ENCODE measurements at places on chromosomes 7 and 10.

DNA sequence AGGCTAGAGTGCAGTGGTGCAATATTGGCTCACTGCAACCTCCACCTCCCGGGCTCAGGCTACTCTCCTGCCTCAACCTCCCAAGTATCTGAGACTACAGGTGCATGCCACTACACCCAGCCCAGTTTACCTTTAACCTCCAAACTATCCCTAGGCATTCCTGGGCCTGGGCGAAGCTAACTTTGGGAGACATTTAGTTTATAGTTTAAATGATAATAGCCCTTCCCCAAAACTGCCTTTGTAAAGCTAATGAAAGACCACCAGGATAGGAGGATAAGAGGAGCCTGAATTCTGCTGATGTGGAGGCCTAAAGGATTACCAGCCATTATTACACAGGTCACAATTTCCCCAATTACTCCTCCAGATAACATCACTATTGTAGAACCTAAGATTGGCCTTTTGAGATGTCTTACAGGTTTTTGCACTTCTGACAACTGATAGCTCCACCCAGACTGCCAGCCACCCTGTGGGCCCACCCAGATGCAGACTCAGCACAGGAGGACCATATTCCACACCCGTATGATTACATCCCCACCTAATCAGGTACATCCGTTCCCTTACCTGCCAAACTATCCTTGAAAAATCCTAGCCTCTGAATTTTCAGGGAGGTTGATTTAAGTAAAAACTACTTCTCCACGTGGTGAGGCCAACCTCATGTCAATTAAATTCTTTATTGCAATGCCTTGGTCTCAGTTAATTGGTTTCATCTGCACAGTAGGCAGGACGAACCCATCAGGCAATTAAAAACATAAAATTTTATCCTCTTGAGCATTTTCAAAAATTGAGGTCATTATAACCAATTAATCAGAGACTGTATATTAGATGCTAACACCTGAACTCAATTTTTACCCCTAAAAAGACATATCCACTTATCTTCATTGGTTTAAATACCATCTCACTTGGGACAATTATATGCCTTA is 62.3 kb upstream of the TMEM254 start:
- DNase-seq: no peak

GRCh38 chr7:4158441-4159153 is 523.5 kb upstream of the FOXK1 start:
- no peak for DNase-seq

GRCh38 chr7:140867467-140868462 is 57.0 kb downstream of the BRAF start:
- no peak for DNase-seq

GRCh38 chr7:1964913-1965578 is 267.7 kb downstream of the MAD1L1 start:
- no peak for DNase-seq

DNA sequence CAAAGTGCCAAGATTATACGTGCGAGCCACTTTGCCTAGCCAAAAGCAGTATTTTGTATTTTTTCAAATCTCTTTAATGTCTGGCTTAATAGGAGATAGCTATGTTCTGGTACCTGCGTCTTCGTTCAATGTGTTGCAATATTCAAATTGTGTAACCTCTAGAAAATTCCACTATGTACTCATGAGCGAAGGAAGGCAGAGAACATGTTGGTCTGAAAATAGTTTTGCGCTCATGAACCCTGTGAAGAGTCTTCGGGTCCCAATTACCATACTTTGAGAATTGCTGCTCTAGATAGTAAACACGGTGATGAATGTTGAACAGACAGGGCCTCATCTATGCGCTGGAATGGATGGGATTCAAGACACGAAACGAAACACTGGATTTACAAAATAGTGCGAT is 2.7 kb upstream of the SUV39H2 start:
- DNase-seq: no peak

DNA sequence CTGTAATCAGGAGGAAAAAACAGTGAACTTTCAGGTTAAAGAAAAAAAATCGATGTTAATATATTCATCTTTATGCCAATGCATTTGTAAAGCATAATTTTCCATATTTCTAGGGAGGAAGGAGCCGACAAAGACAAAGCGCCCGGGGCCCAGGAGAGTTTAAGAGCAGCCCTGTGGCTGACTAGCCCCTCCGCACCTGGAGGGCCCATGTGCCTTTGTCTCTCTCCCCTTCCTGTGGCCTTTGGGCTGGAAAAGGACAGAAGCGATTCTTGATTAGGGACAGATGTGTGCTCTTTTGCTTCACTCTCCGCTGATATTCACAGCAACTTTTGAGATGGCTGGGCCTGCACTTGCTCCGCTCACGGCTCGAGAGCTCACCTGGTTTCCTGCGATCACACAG is 23.1 kb downstream of the DDC start:
- no peak for DNase-seq

- no peak for DNase-seq
These were observed 453.2 kb upstream of the GALNT17 start for GRCh38 chr7:70678621-70679251.

- DNase-seq: no peak
These were observed 26.6 kb upstream of the PURB start for GRCh38 chr7:44911911-44912310.

DNA sequence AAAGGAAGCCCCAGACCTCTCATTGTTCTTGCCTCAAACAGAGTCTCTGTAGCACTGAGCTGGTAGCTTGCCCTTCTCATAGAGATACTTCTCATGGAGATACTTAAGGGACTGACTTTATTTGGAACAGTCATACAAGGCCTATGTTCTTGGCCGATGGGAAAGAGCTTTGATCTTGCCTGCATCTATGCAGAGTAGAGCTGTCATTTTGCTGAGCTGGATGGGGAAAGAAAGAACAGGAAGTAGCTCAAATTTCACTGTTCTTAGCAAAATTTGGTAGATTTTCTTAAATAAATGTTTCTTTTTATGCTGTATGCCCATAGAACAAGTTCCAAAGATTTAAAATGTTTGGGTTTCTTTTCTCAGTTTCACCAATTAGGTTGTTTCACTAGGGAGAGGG is 119.3 kb upstream of the SEC61G start:
- DNase-seq: no peak

GRCh38 chr10:127922675-127923366 is 15.9 kb downstream of the PTPRE start:
- no peak for DNase-seq

DNA sequence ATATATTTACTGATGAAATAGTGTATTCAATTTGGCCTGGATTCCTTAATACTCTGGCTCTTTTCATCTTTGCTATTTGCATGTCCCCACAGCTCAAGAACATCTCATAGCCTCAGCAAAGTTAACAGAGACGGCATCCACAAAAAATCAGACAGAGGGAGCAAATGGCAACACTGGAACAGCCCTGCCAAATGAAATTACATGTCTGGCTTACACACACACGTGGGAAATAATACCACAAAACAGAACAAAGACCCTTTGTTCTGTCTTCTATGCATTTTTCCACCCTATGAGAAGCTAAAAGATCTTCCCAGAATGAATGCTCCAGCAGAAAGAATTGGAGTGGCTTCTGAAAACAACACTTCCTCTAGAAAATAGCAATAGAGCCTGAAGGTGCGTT is 139.5 kb downstream of the ALOX5 start:
- DNase-seq: no peak

DNA sequence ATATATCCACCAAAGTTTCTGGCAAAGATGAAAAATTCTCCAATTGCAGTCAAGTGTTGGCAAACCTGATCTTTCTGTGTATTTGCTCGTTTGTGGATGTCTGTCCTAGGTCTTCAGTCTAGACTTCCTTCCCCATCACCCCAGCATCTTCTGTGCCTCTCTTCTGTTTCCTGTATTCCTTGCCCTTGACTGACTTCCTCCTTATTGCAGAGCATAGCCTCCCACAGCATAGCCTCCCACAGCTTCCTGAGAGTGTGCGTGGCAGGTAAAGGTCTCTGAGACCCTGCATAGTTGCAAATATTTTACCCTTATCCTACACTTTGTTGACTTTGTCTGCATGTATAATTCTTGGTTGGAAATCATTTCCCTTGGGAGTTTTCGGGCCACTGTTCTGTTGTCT is 18.4 kb downstream of the SLC18A2 start:
- no peak for DNase-seq

GRCh38 chr10:75737580-75737949 is 306.1 kb downstream of the LRMDA start:
- DNase-seq: no peak

DNA sequence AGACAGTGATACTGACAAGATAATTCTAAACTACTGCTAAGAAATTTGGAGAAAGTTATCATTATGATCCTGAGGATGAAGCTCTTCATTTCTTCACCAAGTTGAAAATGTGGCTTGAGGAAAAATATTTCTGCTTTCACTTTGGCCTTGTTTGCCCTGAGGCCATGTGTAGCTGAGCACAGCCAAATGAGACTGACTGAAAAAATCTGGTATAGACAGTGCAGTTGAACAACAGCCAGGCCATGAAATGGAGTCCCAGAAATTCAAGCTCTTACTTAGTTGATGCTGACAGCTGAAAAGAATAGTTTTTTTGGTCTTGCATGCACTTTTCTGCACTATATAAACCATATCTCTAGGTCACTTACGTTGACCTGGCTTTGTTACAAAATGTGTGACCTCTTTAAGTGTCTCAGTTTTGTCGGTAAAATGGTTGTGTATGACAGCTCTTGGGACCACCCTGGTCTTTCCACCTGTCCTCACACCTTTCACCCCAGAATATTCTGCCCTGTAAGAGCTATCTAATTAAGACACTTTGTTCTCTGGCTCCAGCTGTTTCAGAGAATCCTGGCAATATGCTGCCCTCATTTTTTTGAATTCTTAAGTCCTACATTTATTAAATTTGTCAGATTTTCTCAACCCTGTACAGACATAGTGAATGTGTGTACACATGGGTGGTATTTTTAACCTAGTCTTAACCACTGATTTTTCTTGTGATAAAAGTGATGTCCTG is 91.3 kb downstream of the CD36 start:
- DNase-seq: no peak

DNA sequence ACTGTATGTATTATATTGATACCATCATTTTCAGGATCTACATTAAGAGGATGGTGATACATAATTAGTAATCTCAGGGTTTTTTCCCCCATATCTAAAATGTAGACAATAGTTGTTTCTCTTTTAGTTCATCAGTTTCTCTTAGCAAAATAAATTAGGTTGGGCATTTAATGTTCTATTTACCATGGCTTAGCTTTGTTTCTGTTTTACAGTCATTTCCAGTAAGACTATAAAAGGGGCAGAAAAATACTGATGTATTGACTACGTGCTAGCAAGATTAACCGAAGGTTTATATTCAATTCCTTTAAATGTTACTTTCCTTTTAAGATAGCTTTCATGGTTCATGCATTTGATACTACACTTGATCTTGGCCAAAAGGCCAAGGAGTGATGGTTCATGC is 26.2 kb downstream of the SUV39H2 start:
- no peak for DNase-seq

DNA sequence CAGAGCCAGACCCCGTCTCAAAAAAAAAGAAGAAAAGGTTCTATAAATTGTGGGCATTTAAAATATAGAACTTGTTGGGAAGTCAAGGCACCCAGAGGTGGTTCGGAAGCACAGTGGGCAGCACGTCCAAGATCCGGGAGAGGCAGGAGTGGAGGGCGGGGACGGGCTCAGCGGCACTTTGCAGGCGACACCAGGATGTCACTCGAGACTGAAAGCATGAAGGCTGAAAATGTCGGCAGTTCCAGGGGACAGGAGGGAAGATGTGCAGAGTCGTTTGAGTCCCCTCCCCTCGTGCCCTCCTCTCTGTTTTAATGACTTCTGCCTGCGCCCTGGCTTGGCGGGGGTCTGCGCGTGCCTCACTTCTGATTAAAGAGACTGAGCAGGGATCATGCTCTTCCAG is 30.6 kb downstream of the IQCE start:
- DNase-seq: no peak

GRCh38 chr10:18906636-18907035 is 142.0 kb upstream of the MALRD1 start:
- DNase-seq: no peak

- no peak for DNase-seq
These were observed 29.5 kb downstream of the MDH2 start for GRCh38 chr7:76077435-76077834.

GRCh38 chr10:103881416-103882284 is 26.3 kb upstream of the SH3PXD2A start:
- DNase-seq: no peak

DNA sequence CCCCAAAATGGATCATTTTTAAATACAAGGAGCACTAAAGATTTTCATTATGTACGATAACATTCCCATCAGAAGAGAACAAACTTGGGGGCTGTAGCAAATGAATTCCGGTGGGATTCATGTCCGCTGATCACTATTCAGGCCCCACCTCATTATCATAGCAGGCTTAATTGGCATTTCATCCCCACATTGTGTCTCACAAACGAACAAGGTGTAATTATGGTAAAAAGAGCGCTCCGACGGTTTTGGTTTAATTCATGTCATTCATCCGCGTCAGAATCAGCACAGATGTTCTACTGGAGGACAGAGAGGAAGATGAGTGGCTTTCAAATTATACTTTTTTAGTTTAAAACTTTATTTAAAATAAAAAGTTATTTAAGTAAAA is 124.7 kb downstream of the MAD1L1 start:
- DNase-seq: no peak

DNA sequence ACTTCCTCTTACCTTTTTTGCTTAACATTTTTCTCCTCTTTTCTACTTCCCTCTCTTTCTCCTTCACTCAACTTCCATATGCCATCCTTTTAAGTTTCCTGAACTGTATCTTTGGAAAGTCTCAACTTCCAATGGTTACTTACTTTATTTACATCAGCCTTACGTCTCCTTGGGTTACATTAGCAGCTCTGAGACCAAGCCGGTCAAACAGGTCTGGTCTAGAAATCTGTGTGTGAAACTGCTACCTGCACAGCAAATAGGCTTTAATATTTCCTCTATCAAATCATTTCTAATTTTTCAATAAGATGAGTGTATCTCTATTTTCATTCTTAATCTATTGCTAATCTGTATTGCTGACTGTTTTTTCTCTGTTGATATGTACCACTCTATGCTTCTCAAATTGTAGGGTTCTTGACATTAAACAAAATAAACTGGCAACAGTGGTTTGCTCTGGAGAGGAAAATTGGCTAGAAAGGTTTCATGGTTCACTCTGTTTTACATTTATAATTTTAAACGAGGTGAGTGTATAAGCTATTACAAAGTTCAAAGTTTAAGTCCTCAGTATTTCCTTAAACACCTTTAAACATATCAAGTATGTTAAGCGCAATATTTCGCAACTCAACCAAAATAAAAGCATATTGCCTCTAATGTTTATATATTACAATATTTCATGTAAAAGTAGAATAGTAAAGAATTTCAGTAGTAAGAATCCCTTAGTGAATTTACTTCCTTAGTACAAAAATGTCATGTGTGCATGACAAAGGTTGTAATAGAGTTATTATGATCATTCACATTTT is 3.6 kb upstream of the SEMA3C start:
- DNase-seq: no peak

All from NCI-H187 (cell line).